ENCODE measurements at places on chromosomes 2 and 18. TPM values are rescaled to one million over a fixed set of nuclear protein-coding genes. Genes with fewer than 3 reads are reported as not detected.

Gene TFCP2L1
- polyA plus RNA-seq = 0.03 TPM

DNA sequence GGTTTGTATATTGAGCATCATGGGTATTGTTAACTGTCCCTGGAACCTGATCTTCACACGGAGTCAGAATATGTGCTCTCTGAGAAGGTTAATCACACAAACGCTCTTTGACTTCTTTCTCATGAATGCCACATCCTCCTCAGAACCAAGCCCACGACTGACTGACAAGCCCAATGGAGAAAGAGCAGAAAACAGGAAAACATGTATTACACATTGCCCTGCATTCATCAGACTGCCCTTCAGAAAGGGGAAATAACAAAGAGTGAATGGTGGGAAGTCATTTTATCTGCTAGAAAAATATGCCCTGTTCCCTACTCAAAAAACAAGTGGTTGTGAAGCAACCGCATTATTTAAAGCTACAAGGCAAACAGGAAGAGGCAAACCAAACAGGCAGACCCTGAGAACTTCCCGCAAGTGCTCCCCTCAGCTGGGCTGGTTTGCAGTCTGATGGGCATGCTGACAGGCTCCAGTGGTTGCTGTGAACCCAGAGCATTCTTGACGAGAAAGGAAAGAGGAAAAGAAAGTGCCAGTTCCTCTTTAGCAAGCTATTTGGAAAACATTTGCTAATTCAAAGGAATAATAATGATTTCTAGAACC lies 172.9 kb upstream of the SETBP1 start:
- H3K4me1 ChIP-seq = peaks cover 46% of the 10 kb centered on the region
- DNase-seq = peak; percentile 80
- H3K27me3 ChIP-seq = no peaks in the 10 kb centered on the region
- H3K4me3 ChIP-seq = no peak overlapping the region

Gene KCNF1
- not detected for polyA plus RNA-seq

Gene INO80B
- polyA plus RNA-seq = 4.8 TPM

DNA sequence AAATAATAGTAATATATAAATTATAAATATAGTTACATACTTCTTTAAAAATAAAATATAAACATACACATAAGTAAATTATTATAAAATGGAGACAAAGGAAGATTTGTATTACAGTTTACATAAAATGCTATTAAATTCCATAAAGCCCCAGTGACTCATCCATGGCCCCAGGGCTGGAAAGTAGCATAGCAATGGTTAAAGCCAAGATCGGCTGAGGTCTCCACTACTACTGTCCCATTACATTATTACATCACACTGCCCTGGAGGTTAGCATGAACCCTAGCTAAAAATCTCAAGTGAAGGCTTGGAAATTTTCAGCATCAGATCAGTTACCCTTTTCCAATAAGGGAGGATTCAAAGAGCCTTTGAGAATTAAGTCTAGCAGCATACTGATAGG lies 936.2 kb downstream of the DSC3 start:
- no peaks in the 10 kb centered on the region for H3K27me3 ChIP-seq
- H3K36me3 ChIP-seq = no peaks in the 10 kb centered on the region
- H3K4me3 ChIP-seq = no peak overlapping the region
- H3K4me1 ChIP-seq = no peaks in the 10 kb centered on the region

Gene CCDC68
- polyA plus RNA-seq = not detected

Gene C2orf80
- polyA plus RNA-seq = not detected

GRCh38 chr18:59833785-59834184 lies 66.0 kb upstream of the PMAIP1 start:
- no peaks in the 10 kb centered on the region for H3K36me3 ChIP-seq
- no peak overlapping the region for H3K4me3 ChIP-seq
- no peak for DNase-seq
- H3K4me1 ChIP-seq = peaks cover 2% of the 10 kb centered on the region

DNA sequence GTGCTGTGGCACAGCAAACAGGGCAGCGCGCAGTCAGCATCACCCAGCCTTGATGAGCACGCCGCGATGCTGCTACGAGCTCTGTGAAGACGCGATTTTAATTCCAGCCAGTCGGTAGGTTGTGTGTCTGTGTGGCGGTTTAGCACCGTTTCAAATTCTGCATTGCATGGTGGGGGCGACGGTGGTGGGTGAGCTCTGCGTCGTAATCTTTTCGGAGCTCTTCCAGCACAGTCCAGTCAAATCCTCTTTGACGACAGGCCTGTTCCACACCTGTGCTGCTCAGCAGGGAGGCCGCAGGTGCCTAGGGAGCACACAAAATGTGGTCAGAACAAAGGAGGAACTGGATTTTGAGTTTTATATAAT lies 8.6 kb downstream of the ALLC start:
- H3K27ac ChIP-seq = no peak overlapping the region
- H3K36me3 ChIP-seq = no peaks in the 10 kb centered on the region
- H3K4me3 ChIP-seq = no peak overlapping the region
- DNase-seq = no peak

GRCh38 chr2:74146929-74147726 lies 584 bp downstream of the BOLA3 start:
- H3K36me3 ChIP-seq = peaks cover 12% of the 10 kb centered on the region
- DNase-seq = peak; percentile 16
- peak overlapping the region; percentile 61 for H3K4me3 ChIP-seq
- no peaks in the 10 kb centered on the region for H3K27me3 ChIP-seq
- peaks cover 21% of the 10 kb centered on the region for H3K4me1 ChIP-seq

DNA sequence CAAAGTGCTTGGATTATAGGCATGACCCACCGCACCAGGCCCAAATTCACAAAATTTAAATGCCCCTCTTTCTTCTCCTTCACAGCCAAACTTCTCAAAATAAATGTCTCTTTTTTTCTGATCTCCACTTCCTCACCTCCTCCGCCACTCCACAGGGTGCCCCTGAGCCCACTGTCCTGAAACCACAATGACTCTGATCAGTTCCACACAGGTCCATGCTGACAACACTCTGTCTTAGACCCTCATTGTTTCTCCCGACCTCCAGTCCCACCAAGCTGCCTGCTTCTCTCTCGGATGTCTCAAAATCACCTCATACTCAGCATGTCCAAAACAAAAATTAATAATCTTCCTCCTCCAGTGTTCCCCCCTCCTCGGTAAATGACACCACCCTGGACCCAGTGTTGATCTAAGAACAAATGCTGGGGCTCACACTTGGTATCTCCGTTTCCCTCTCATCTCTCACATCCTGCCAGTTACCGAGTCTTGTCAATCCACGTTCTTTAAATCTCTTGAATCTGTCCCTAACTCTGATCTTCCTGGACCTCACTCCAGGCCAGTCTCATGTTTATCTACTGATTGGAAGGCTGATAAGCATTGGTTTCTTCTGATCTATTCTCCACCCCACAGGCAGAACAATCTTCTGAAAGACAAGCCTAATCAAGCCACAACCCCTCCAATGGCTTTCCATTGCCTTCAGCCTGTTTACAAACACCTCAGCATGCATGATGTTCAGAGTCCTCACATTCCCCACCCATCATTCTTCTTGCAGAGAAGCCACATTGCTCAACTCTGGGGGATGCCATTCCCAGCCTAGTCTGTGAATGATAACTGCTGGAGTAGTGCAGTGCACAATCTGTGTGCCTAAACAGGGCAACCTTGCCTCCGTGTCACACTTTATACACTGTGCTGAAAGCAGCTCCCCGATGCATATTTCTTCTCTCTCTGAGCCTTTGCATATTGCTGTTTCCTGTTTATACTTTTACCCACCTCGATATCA lies 12.4 kb upstream of the ANKRD44 start:
- H3K27me3 ChIP-seq = no peaks in the 10 kb centered on the region
- no peak for DNase-seq
- no peaks in the 10 kb centered on the region for H3K4me1 ChIP-seq
- no peak overlapping the region for H3K27ac ChIP-seq

DNA sequence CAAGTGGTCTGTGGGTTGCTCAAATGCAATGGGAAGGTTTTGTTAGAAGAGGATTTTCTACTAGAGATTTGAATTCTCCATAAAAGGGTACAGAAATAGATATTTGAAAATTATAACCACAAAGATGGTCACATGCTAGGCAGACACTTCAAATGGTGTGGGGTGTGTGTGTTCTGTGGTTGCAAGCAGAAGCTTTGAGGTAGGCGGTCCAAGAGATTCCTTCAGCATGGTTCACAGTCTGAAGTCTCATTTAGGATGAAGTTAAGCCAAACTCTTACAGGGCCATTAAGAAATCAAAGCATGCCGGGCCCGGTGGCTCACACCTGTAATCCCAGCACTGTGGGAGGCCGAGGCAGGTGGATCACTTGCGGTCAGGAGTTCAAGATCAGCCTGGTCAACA lies 38.3 kb upstream of the RMDN2 start:
- peaks cover 20% of the 10 kb centered on the region for H3K4me1 ChIP-seq
- H3K27me3 ChIP-seq = no peaks in the 10 kb centered on the region
- DNase-seq = no peak
- H3K4me3 ChIP-seq = no peak overlapping the region

GRCh38 chr2:102621630-102622029 lies 2.3 kb downstream of the SLC9A2 start:
- H3K4me1 ChIP-seq = peaks cover 12% of the 10 kb centered on the region
- no peak overlapping the region for H3K4me3 ChIP-seq
- no peak for DNase-seq

Gene IL1RL2
- 0.07 TPM for polyA plus RNA-seq

GRCh38 chr2:150162241-150162942 lies 325.1 kb downstream of the RND3 start:
- H3K4me3 ChIP-seq = no peak overlapping the region
- no peak overlapping the region for H3K27ac ChIP-seq

Gene RNF144A
- 0.30 TPM for polyA plus RNA-seq

Gene BMP10
- polyA plus RNA-seq = not detected

DNA sequence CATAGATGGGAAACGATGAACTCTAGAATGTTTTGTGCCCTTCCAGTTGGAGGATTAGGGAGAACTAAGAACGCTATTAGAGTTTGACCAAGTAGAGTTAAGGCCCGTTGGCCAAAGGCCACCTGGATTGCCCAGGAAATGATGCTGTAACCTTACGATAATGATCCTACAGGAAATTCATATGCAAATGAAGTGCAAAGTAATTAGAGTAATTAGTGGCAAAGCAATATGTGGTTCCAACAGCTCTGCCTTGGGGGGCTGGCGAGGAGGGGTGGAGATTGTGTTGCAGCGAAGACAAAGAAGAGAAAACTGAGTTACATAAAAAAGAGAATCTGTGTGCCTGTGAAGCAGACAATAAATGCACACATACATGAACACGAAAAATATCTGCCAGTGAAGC lies 61.5 kb upstream of the BOD1L2 start:
- H3K27me3 ChIP-seq = no peaks in the 10 kb centered on the region
- no peak overlapping the region for H3K27ac ChIP-seq
- H3K4me3 ChIP-seq = peak overlapping the region; percentile 40
- H3K36me3 ChIP-seq = no peaks in the 10 kb centered on the region
- peaks cover 22% of the 10 kb centered on the region for H3K4me1 ChIP-seq

GRCh38 chr2:65292106-65292400 lies 64.4 kb downstream of the ACTR2 start:
- no peaks in the 10 kb centered on the region for H3K36me3 ChIP-seq
- no peak overlapping the region for H3K4me3 ChIP-seq
- no peaks in the 10 kb centered on the region for H3K27me3 ChIP-seq
- DNase-seq = no peak
- H3K27ac ChIP-seq = no peak overlapping the region

DNA sequence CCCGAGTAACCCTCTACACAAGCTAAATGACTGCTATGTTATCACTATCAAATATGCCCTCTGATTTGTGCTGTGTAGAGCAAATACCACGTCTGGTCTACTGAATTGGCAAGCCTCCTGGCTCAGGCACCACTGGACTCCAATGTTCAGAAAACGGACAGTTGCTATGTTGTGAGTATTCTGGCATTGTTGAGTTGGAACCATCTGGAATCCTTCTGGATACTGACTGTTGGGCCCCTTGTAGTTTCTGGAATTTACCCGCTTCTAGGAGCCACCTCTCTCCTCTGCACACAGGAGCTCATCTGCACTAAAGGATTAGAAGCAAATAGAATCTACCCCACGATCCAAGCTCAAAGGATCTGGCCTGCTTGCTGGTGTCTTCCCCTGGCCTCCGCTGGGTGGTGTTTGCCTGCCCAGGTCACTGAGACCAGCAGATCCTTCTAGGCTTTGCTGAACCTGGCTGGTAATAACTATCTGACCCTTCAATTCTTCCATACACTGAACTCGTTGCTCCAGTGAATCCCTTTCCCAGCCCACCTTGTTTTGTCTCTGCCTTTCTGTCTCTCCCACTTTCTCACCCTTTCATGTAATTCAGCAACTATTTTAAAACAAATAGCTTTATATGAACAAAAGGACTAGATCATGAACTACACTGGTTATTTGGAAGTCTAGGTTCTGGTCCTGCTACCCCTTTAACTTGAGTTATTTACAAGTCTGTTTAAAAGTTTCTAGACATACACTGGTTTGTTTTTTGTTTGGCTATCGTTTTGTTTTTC lies 2.1 kb upstream of the HAAO start:
- no peaks in the 10 kb centered on the region for H3K27me3 ChIP-seq
- no peak overlapping the region for H3K27ac ChIP-seq
- peak overlapping the region; percentile 87 for H3K4me3 ChIP-seq

Gene SCLY
- 9.5 TPM for polyA plus RNA-seq
